Esophagus muscularis mucosa (tissue), 4 donors: ENCODE measurements at places on chromosomes 13 and 19. TPM values are rescaled to one million over a fixed set of nuclear protein-coding genes. Genes with fewer than 3 reads are reported as not detected.

Gene KLHL1
- not detected for total RNA-seq

Gene SLC25A41
- 2.4 TPM for total RNA-seq

Gene SUPT5H
- total RNA-seq: 93.4 TPM

Gene NANOS3
- not detected for total RNA-seq

Gene ZNF549
- total RNA-seq: 6.7 TPM

Gene ZNF627
- total RNA-seq: 7.8 TPM

Gene CCL25
- total RNA-seq: not detected

Gene ZNF701
- total RNA-seq: 9.7 TPM

Gene FGF21
- not detected for total RNA-seq

Gene SLITRK6
- total RNA-seq: 1.3 TPM

Gene CACNA1A
- 0.33 TPM for total RNA-seq

Gene LRG1
- total RNA-seq: 9.4 TPM
